Kasumi-1 (cell line): ENCODE measurements at places on chromosomes 1 and 21.

DNA sequence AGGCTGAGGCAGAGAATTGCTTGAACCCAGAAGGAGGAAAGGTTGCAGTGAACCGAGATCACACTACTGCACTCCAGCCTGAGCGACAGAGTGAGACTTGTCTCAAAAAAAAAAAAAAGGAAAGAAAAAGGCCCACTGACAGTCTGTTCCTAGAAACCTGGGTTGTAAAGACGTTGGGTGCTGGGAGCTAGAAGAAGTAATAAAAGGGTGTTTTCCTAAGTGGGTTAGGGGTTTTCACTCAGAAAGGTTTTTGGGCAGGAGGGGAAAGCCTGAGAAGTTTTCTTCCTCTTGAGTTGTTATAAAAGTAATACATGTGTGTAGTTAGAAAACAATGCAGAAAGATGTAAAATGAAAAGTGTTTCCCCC lies 25.4 kb downstream of the CELA3A start:
- DNase-seq: no peak

DNA sequence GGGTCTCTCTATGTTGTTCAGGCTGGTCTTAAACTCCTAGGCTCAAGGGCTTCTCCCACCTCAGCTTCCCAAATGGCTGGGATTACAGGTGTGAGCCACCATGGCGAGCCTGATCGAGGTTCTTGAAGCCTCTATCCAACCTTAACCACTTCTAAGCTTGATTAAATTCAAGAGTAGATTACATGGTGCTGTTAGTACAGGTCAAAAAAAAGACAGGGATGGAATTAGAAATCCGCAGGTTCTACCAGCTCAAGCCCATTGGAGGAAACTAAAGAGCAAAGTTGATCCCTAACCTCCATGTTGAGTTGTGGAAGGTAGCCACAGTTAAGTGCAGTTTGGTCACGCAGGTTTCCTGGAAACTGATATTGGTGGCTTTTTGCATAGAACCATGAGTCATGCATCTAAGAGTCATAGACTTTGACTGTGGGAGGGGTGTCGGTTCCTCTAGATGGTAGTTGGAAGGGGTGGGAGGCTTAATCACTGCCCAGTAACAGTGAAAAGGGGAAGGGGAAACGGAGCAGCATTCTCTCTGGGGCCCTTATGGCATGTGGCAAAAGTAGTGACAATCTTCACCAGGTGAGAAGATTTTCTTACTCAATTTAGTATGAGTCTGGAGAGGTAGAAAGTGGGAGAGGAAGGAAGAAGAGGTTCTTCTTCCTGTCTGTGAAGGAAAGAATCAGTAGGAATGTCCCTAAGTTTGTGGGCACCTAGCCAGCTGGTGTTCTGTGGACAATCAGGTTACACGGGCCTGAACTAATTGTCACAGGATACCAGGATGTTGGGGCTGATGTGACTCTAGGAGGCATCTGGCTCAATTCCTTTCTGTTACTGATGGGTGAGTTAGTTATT lies 7.0 kb downstream of the CD53 start:
- DNase-seq: peak; percentile 91

GRCh38 chr1:185087746-185088145 lies 42.4 kb downstream of the RNF2 start:
- DNase-seq: no peak

DNA sequence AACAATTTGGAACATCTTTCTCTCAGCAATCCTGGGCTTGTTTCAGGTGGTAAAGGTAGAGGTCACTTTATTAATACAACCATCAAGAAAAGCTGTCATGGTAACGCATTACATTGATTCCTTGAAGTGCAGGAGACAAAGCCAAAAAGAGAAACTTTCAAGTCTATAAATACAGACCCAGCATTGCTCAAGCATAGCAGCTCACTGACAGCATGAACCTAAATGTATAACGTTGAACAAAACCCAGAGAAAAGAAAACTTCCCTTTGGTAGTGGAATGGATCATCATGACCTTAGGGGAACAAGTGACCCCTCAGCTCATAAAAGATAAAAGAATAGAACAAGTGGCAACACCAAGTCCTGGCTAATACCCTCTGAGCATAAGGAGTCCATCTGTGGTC lies 332.2 kb downstream of the NTNG1 start:
- DNase-seq: no peak

DNA sequence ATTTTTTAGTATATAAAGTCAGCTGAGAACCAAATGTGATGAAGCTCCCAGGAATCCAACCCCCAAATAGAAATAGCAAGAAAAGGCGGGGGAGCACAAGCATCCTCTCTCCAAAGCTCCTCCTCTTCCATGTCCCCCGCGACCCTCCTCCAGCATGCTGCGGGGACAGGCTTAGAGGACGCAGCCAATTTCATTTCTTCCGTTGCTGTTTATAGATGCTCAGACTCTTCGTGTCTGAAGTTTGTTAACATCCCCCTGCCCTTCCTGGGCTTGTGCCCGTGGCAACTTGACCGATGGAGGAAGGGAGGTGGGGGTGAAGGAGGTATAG lies 754 bp upstream of the NPPA start:
- no peak for DNase-seq
